ENCODE measurements at places on chromosomes 1 and 21.

DNA sequence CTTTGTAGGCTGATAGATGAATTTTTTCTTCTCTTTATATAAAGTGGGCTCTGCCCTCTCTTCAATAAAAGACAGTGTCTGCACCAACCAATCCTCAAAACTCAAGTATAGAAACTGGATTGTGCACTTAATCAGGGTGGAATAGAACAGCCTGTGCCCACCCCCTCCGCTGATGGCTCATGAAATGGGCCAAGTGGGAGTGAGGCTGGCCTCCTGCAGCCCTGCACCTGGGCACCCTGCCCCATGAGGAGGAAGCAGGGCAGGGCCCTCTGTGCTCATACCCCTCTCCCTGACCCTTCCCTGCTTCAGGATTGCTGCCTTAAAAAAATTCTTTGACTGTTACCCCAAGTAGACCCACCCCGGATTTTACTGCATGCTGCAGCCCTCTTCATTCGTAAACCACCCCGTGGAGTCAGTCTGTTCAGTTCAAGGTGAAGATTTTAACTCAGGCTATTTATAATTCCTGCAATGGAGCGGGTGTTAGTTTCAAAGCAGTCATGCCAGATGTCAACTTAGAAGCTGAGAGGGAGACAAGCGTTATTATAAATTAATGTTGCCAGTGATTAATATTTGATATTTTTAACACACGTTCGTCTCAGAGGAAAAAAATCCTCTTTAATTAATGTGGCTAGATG lies 15.8 kb downstream of the PROK1 start:
- DNase-seq, result no peak

- no peak for DNase-seq
Observed at GRCh38 chr1:232146514-232146913, 483.4 kb downstream of the SIPA1L2 start.

DNA sequence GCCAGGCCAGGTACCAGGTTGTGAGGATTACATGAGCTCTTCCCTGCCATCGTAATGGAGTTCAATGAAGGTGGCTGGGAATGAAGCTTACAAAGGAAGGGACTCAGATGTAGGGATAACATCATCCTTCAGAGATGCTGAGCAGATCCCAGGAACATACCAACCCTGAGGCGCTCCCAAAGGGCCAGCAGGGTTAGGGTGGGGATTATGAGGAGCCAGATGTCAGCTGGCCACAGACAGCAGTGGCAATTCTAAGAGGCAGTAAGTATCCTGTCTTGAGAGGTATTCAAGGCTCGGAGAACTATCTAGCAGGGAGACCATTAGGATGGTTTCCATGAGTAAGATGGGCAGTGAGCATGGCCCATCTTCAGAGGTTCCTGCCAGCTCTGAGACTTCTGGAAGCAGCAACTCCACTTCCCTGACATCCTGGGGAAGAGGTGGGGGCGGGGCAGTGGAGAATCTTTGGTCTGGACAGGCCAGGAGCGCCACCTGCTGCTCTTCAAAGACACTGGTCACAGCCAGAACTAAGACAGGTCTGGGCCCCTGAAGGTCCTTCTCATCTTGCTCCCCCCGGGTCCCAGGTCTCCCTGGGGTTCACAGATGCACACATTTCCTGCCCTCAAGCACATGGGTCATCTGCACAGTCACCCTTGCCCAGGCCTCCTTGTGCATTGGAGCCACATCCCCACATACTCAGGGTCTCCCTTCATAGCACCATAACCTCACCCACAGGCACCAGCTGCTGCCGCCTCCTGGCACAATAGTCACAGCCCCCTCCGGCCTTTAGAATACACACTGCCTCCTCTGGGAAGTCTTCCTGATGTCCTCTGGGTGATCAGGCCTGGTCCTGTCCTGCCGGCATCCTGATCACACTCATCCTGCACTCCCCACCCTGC lies 2.7 kb upstream of the SDC3 start:
- peak; percentile 13 for DNase-seq

DNA sequence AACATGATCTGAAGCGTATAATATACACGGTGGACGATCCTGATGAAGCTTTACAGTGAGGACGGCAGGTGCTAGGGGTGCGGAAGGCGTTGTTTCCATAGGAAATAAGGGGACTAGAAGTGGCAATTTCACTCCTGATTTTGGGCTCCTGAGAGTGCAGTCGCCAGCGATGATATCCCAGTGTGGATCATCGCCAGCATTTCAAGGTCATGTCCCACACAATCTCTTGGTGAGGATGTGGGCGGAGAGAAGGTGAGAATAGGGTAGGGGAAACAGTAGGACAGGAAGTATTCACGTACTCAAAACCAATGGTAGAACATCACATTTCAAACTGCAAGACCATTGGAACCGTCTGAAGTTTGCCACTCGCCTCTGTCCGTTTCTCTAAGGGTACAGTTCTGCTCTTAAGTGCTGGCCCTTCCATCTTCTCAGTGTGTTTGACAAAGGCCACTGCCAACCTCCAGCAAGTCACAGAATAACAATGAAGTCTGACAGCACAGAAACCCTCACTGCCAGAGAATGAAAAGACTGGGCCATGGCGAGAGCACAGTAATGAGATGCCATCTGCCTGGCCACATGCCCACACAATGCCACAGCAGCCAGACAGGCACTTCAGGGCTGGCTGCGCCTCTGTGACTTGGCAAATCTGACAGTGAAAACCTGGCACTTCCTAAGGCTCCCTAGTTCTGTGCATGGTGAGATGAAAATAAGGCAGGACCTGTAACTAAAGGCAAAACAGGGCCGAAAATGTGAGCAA lies 27.9 kb downstream of the PCSK9 start:
- no peak for DNase-seq

DNA sequence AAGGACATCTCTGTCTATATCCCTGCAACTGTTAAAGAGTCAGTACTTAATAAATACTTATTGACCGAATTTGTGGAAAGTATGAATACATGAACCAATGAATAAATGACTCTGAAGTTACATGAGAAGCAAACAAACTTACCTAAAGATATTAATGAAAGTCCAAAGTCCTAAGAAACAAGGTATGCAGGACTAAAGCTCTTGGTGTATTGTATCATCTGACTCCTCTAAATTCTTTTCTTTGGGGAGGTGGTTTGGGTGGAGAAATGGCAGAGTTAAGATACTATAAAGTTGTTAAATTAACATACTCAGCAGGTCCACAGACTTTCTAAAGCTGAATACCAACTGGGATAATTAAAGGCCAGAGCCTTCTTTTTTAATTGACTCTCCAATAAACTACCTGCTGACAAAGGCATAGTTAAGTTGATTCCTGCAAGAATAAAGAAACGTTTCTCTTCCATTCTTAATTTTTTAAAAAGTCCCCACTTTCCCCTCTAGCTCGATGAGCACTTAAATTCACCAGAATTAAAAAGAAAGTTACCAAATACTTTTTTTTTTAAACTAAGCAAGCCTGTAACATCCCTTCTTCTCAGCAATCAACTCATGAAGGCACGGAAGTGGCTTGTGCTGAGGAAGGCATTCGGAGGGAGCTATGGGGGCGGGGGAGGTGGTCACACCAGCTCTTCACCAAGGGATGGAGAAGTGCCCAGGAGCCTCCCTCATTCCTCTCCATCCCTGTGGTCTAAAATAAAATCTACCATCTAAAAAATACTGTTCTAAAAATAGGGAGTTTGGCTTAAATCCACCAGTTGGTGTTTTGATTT lies 61.1 kb downstream of the GADD45A start:
- DNase-seq, result no peak

- DNase-seq, result no peak
Observed at GRCh38 chr21:16318651-16319300, 589.0 kb downstream of the USP25 start.

DNA sequence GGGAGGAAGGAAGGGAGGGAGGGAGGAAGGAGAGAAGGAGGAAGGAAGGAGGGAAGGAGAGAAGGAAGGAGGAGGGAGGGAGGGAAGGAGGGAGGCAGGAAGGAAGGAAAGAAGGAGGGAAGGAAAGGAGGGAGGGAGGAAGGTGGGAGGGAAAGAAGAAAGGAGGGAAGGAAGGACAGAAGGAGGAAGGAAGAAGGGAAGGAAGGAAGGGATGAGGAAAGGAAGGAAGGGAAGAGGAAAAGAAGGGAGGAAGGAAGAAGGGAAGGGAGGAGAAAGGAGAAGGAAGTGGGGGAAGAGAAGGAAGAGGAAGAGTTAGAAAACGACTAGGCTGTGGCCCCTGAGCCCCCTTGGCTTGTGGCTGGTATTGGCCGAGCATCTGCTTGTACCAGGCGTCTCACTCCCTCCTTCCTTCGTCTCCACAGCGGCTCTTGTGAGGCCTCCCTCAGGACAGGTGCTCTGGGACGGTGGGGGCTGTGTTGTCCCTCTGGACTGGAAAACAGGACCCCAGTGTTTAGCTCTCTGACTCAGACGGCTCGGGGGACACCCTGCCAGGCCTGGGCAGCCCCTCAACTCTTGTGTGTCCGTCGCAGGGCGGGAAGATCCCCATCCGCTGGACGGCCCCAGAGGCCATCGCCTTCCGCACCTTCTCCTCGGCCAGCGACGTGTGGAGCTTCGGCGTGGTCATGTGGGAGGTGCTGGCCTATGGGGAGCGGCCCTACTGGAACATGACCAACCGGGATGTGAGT lies 36.2 kb upstream of the C1QA start:
- no peak for DNase-seq

DNA sequence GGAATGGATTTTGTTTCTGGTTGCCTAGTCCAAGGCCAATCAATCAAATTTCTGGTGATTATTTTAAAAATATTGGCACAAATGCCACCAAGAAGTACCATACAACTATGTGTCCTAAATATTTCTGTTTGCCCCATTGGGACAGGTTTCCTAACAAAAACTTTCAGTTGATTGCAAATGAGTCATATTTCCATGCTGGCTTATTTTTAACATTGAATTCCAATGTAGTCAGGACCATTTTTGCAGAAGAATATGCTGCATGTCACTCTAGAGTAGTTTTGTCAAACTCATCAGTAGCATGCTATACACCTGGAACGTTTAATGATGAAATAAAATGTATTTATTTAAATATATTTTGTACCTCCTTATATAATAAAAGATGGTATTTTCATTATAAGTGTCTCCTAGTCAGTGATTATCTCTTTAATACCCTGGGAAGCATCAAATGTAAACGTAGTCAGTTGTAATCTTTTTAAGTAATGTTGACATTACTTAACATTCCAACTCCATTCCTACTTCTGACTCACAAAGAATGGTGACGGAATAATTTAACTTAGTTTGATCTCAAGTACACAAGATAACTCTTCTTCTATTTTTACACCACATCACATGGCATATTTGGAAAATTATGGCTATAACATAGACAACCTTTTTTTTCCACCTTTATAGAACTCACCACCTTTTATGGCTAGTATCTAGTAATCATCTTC lies 39.0 kb upstream of the USH2A start:
- no peak for DNase-seq

DNA sequence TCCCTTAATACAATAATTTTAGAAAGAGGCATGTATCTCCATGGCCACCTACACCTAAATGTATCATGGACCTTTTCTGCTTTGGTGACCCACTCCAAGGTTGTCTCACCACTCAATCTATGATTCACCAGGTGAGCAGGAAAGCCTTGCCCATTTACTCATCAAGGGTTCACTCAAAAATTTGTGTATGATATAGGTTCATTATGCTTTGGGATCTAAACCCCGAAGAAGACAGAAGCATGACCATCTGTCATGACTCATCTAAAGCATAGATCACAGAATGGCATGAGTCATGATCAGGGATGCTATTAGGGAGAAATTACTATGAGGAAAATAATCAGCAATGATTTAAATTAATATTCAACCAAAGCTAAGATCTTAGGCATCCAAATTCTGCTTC lies 38.5 kb downstream of the PYHIN1 start:
- no peak for DNase-seq

DNA sequence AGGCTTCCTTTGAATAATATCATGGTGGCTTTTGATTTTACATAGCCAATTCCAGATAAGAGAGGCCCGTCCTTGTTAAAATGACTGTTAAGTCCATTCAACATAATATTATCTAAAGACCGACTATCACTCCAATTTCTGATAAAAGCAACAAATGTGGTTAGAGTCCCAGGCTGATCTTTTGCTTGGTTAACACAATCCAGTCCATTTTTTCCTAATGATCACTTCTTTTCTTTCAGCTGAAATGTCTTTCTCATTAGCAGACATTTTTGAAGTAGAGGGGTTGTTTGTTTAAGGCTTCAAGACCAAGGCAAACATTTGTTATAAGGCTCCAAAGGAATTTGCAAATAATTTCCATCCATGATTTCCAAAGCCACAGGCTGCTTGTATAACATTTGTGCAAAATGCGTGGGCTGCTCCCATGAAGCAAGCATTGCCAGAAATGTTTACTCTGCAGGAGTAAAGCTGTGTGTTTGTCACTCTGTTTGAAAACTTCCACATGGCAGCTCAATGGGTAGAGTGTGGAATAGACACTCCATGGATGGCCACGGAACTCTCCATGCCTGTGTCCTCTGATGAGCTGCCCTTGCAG lies 111.5 kb downstream of the PSMG1 start:
- no peak for DNase-seq

- DNase-seq, result no peak
Observed at GRCh38 chr1:55117941-55118340, 78.6 kb downstream of the PCSK9 start.
